Activated CD4-positive, CD25-positive, alpha-beta regulatory T cell (primary cell): ENCODE measurements at places on chromosomes 12 and 14.

DNA sequence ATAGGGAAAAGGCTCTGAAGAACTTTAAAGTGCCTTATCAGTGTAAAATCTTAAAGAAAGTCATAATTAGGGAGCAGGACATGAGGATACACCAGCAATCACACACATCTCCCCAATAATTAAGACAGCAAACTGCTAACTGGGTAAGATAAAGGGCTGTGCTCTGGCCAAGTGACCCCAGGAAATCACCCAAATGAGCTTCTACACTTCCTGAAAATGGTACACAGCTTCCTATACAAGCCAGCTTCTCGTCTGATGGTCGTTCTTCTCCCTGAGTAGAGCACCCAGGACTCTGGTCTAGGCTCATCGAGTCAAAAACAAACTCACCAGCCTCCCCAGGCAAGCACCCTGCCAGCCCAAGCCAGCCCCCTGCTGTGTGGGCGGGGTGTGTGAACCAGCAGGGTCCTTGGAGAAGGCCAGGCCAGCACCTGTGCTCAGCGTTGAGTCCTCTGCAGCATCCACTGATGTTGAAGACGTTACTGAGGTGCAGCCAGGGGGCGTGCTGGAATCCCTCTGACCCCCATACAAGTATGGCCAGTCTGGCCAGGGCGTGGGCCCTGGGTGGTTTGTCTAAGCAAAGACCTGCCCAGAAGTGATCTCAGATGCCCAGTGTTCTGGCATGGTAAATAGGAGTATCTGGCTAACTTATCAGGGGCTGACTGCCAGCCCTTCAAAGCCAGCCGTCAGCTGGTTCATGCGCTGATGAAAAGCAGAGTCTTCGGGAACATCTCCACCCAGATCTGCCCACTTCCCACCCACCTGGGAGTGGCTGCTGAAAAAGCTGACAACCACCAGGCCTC lies 41.4 kb downstream of the ACTN1 start:
- DNase-seq, result no peak

DNA sequence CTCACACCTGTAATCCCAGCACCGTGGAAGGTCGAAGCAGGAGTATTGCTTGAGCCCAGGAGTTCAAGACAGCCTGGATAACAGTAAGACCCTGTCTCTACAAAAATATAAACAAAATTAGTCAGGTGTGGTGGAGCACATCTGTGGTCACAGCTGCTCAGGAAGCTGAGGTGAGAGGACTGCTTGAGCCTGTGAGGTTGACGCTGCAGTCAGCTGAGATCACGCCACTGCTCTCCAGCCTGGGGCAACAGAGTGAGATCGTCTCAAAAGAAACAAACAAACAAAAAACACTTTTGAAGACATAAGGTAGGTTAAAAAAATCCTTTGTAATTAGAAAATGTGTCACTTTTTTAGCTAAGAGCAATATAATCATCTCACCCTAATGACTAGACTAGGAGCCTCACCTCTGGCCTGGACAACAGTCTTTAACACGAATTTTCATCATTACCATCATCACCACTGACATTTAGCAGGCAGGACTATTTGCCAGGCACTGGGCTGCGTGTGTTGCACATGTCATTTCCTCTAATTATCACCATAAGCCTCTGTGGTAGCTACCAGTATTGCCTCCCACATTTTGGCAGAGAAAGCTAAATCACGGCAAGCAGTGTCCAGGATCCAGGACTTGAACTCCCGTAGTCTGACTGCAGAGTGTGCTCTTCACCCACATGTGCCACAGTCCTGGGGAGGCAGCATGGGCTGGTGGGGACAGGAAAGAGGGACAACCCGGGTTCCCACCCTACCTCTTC lies 4.6 kb upstream of the SYCP3 start:
- DNase-seq, result no peak

DNA sequence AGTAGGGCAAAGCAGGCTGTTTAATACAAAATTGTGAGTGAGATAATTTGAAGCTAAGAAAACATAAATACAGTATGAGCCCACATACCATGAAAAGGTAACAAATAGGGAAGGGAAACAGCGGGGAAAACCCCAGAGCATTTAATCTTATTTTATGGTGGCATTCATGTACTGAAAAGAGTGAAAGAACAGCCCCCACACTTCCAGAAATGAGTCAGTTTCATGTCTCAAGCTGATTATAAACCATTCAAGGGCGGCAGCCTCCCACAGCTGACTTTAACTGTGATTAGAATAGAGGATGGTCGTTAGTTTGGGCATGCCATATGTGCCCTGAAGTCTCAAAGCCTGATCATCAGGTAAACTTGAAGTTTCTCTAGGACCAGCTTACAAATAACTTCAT lies 64.5 kb downstream of the FOXG1 start:
- no peak for DNase-seq

DNA sequence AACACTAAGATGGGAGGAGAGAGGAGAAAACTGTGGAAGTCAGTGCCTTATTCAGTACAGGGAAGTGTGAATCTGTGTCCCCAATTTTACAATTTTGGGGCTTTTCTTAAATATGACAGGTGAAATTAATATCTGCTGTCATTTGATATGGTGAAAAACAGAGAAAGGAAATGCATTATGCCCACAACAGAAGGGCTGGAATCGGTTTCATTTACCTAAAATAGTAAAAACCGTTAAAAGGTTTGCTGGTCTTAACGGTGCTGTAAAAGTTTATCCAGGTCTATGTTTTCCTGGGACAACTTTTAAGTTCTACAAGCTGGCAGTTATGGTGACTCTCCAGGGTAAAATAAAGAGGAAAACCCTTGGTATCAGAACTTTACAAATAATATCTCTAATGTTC lies 310.8 kb downstream of the FUT8 start:
- no peak for DNase-seq
